Skin of body (tissue), 3 donors: ENCODE measurements at places on chromosomes 1 and 21. TPM values are rescaled to one million over a fixed set of nuclear protein-coding genes. Genes with fewer than 3 reads are reported as not detected.

SAMD11 gene
- 4.9 TPM for total RNA-seq

NVL gene
- total RNA-seq, result 33.7 TPM

FASLG gene
- total RNA-seq, result not detected

FAM177B gene
- 0.20 TPM for total RNA-seq

SYTL1 gene
- total RNA-seq, result 22.7 TPM

SPRR2B gene
- not detected for total RNA-seq

CELA2A gene
- total RNA-seq, result not detected

FUBP1 gene
- total RNA-seq, result 180 TPM

CFHR2 gene
- not detected for total RNA-seq

RBP7 gene
- 11.6 TPM for total RNA-seq

ANKRD35 gene
- total RNA-seq, result 12.9 TPM

SPRR3 gene
- 0.69 TPM for total RNA-seq

CD52 gene
- total RNA-seq, result 2.8 TPM

SERPINC1 gene
- not detected for total RNA-seq

SH2D1B gene
- total RNA-seq, result not detected

TMCC2 gene
- 16.5 TPM for total RNA-seq

TAL1 gene
- total RNA-seq, result 5.3 TPM

DNA sequence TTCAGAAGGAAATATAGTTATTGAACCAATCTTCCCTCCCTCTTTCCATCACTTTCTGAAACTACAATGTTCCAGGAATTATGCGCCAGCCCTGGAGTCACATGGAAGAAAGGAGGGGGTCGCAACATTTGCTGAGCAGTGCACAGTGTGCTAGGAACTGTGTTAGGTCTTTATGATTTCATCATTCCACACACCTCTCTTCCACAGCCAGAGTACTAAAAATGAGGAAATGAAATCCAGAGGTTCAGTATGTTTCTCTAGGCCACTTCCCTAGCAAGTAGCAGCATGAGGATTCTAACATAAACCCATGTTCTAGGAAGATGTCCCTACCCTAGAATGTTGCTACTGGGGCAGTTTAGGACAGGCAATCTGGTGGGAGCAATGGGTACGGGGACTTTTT lies 158.1 kb downstream of the SLC45A1 start:
- DNase-seq, result peak; percentile 31

DNA sequence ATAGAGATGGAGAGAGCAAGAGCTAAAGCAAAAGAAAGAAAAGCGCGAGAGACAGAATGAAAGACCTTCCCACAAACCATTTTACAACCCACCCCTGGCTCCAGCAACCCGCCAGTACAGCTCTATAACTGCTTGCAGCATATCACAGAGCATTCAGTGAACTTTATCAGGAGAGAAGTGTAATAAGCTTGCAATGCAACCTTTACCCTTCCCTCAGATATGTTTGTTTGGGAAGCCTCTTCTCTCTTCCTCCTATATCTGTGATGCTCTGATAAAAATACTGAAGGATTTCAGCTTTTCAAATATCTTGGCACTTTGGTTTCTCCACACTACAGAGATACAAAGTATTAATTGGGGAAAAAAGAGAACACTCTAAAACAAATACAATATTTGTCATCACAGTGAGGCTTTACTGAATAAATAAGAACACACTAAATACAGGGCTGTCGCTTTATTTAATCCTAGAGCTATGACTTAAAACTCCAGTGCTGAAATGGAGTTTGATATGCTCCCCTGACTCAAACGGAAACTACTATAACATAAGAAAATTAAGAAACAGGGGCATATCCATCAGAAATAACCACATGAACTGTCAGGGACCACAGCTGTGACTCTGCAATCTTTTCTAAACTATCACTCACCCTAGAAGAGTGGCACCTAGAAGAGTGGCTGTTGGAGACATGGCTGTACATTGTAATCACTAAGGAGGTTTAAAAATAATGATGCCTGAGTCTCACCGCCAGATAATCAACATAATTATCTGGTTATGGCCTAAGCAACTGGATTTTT lies 6.7 kb downstream of the CRP start:
- DNase-seq, result no peak

DNA sequence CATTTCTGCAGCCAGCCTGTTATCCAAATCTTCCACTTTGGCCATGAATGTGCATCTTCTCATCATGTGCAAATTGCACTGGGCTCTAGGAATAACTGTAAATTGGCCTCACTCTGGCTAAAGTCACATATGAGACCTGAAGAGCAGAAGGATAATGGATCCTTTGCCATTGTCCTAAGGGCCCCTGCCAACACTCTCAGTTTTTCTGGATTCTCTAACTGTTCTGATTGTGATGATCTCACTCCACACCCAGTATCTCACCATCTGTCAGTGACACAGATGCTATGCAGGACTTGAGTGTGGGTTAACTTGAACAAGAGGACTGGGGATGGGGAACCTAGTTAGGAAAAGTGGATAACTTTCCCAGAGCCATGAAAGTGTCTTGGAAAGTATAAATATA lies 8.5 kb upstream of the FYB2 start:
- no peak for DNase-seq

DNA sequence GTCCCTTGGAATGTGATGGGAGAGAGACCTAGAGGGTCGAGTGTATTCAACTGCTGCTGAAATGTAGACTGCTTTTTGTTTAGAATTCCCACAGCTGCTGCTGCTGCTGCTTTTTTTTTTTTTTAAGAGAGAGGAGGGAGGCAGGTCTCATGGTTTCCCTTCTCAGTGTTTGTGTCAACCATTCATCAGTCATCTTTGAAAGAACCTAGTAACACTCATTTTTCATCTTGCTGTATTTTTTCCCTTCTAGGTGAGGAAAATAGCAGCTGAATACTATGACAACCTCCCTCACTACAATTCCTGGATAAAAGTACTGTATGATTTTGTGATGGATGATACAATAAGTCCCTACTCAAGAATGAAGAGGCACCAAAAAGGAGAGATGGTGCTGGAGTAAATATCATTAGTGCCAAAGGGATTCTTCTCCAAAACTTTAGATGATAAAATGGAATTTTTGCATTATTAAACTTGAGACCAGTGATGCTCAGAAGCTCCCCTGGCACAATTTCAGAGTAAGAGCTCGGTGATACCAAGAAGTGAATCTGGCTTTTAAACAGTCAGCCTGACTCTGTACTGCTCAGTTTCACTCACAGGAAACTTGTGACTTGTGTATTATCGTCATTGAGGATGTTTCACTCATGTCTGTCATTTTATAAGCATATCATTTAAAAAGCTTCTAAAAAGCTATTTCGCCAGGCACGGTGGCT lies 9.2 kb downstream of the DEGS1 start:
- no peak for DNase-seq

- no peak for DNase-seq
Measured at GRCh38 chr21:34852448-34852847, 183.7 kb downstream of the CLIC6 start.

DNA sequence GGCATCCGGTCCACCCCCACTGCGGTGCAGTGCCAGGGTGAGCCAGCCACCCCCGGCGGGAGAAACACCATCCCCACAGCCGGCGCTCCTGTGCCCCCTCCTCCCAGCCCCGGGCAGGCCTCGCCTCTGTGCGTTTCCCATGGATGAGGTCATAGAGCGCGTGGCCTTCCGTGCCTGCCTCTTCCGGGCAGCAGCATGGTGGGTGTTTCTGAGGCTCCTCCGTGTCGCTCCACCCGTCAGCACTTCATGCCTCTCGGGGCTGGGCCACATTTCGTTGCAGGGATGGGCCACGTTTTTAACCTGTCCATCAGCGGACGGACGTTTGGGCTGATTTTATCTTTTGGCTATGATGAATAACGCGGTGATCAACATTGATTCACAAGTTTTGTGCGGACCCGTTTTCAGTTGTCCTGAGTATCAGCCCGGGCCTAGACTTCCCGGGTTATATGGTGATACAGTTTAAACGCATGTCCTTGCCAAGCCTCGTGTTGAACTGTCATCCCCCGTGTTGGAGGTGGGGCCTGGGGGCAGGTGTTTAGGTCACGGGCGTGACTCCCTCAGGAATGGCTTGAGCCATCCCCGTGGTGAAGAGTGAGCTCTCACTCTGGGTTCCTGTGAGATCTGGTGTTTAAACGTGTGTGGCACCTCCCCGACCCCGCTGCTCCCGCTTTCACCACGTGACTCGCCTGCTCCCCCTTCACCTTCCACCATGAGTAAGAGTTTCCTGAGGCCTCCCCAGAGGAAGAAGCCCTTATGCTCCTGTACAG lies 64.8 kb downstream of the SLX9 start:
- DNase-seq, result no peak

DNA sequence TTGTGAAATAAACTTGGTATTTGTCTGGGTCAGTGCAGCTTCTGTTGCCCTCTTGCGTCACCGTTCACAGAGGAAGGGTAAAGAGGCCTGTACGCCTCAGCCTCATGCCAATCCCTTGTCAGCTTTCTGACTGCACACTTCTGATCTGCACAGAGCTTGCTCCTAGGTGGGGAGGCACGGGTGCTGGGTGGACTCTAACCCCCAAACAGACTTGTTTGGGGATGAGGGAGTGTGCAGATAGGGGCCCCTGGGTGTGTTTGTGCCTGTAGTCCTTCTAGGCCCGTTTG lies 803 bp upstream of the B4GALT2 start:
- DNase-seq, result no peak

DNA sequence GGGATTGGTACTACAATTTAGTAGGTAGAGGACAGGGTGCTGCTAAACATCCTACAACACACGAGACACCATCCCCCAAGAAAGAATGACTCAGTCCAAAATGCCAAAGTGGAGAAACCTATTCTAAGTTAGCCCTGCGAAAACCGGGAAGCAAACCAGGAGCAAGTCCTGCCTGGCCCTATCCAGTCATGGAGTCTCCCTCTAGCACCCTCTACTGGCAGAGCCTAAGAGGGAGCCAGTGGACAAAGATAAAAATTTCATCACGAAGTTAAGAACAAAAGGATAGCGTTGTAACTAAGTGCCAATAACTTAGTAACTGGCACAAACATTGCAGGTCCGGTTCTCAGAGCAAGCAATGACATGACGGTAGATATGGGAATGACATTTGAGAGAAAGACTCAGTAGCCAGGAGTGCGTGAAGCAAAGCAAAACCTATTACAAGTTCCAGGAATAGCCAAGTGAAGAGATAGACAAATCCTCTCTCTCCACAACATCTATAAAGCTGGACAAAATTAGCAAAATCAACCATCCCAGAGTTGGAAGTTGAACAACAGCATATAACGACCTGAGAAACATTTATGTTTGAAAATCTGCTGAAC lies 383.5 kb downstream of the OMA1 start:
- DNase-seq, result no peak

DNA sequence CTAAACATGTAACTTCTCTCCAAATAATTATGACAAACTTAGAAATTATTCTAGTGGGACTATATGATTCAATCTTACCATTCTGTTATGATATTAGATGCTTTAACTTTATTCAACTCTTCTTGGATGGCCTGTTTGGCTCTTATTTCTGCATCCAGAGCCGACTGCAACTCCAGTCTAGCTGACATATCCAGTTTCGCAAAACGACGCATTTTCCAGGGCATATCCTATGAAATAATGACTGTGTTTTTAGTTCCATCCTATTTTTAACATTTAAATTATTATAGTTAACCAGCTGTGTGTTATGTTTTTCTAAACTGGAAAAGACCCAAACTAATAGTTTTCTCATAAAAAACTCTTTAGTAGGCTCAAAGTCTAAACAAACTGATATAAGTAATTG lies 133.7 kb downstream of the COQ8A start:
- DNase-seq, result no peak

DNA sequence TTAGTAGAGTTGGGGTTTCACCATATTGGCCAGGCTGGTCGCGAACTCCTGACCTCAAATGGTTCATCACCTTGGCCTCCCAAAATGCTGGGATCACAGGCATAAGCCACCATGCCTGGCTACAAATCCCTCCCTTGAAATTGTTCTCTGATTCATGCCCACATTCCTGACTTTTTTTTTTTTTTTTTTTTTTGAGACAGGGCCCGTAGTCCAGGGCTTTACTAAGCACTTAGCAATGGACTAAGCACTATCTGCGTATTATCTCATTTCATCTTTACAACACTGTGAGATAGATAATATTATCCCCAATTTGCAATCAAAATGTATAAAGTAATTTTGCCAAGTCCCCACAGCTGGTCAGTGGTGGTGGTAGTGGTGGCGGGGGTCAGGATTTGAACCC lies 58.9 kb downstream of the VWA5B1 start:
- no peak for DNase-seq

- peak; percentile 69 for DNase-seq
Measured at GRCh38 chr1:233240829-233241682, 54.5 kb downstream of the PCNX2 start.

DNA sequence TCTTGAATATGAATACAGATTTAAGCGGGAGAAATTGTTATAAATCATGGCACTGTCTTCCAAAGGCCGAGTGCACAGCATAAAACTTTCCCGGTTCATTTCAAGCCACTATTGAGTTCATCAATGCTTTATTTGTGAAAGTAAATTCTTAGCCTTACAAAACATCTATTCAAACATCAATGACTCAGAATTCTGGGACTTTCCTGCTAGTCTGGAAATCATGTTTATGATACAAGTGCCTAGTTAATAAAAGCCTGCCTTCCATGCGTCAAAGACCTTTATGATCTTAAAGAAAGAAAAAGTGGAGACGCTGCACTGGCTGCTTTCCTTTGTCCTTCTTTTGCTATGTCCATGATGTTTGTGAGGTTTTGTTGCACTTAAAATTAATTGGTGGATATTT lies 137.7 kb downstream of the SETD4 start:
- DNase-seq, result no peak

- no peak for DNase-seq
Measured at GRCh38 chr1:18724801-18725200, 94.2 kb downstream of the PAX7 start.

GRCh38 chr1:201561195-201561564 lies 22.3 kb downstream of the NAV1 start:
- no peak for DNase-seq

- no peak for DNase-seq
Measured at GRCh38 chr1:233566886-233567285, 47.0 kb upstream of the KCNK1 start.

DNA sequence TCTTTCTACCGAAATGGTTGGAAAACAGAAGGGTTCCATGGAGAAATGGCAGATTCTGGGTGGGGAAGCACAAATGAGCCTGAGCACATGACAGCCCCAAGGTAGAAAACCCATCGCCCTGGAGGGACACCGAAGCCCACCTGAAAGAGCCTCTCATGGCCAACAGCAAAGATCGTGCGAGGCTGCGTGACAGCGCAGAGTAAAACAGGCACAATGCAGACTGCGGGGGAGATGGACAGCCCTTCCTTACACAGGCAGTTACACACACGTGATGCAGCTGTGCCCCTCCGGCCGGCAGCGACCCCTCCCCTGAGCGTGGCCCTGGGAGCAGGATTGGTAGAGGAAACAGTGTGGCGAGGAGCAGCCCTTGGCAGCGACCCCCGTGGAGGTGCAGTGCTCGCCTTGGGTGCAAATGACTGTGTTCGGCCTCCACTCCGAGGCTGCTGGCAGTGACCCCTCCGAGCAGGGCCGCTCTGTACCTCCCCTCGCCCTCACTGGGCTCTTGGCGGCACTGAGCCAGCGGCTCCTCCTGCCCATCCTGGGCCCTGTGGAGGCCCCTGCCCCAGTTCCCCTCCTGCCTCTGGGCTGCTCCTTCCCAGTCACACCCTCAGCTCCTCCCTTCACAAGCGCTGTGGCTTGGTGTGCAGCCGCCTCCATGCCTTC lies 120.9 kb upstream of the COL6A1 start:
- DNase-seq, result no peak
